ENCODE measurements at places on chromosomes 4 and X.
A peak's percentile ranks its signal among the peaks of the same experiment; 100 is the strongest.

DNA sequence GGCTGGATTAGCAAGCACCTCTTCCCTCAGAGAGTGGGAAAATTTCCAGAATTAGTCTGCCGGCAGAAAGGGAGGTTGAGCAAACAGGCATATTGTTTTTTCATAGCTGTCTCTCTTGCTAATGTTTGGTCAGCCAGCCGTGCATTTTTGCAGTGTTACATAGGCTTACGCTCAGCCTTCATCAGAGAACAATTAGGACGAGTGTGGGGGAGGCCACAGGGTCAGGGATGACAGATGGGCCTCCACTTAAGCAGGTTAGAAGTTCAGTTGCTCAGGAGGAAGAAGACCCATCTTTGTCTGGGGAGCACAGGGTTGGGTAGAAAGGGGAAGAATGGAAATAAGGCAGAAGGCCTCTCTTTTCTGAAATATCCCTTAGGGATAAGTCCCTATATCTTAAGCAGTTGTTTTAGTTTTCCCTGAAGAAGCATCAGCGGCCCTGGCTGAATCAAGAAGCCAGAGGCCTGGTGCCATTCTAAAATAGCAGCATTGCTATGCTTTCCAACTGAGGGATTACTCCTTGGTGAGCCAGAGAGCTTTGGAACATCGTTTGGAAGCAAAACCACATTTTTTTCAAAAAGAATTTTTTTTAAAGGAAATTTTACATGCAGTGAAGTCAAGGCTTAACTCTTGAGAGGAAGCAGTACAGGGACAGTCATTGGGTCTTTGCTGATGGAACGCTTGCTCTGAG, 118.8 kb downstream of the SMIM20 start:
- no peak for DNase-seq

- no peak for DNase-seq
Measured at GRCh38 chr4:40419231-40419912, 84.2 kb downstream of the CHRNA9 start.

DNA sequence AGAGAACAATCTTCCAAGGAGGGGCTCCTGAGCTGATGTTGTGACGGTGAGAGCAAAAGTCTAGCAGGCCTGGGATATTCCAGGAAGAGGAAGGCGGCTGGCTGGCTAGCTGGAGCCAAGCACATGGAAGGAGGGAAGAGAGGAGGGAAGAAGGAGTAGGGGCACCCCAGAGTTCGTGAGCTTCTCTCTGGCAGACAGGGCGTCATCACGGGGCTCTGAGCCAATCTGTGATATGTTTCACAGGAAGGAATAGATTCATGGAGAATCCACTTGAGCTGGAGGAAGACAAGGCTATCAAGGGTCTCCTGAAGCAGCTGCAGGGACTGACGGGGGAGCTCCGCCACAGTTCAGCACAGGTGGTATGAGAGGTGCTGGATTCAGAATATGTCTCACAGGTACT, 73.6 kb downstream of the DHRSX start:
- no peak for DNase-seq

DNA sequence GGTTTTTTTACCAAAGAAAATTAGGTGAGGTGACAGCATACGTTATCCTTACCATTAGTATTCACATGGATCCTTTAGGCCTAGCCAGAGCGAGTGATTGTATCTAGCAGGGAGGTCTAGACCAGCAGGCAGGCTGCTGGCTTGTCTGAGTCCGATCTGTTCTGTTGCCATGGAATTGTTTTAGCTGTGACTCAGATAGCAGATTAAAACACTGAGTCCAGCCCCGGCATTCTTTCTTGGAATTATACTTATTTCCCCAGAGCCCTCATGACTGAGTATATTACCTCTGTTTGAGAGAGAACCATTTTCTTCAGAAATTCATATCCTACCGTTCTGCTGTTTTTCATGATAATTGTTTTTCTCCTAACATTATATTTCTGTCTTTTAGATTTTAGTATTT, 37.4 kb downstream of the OCRL start:
- DNase-seq = no peak

GRCh38 chr4:98652996-98653395, 5.4 kb downstream of the TSPAN5 start:
- no peak for DNase-seq

GRCh38 chr4:891747-892146, 40.4 kb downstream of the GAK start:
- DNase-seq = peak; percentile 17

DNA sequence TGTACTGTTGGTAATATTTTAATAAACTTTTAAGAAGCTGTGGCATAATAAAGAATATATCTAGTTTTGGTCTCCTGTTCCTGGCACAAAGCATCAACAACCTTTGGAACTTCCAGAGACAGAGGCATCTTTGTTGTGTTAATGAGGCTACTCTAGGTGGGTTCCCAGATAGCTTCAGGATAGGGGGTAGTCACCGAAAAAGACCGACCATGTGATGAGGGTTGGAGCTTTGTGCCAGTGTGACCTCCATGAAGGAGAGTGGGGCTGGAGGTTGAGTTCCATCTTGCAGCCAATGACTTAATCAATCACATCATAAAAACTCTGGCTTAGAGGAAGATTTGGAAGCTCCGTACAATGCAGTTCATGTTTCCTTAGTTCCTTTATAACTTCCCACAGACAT, 9.9 kb downstream of the PPAT start:
- no peak for DNase-seq

DNA sequence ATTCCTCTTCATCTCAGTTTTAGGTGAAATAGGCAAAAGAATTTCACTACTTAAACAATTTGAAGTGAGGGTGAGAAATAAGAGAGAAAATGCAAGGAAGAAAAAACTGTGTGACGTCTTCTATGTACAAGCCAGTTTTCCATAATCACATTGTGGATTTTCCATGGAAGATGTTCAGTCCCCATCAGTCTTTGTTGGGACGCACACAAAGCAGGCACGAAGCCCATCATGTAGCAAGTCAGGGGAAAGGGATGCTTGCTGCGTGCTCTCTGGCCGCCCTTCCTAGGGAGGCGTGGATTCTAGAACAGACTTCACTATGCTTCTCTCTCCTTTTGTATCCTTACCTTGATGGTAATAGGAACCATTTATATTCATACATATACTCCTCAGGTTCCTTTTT, 54.7 kb downstream of the RBPJ start:
- no peak for DNase-seq

DNA sequence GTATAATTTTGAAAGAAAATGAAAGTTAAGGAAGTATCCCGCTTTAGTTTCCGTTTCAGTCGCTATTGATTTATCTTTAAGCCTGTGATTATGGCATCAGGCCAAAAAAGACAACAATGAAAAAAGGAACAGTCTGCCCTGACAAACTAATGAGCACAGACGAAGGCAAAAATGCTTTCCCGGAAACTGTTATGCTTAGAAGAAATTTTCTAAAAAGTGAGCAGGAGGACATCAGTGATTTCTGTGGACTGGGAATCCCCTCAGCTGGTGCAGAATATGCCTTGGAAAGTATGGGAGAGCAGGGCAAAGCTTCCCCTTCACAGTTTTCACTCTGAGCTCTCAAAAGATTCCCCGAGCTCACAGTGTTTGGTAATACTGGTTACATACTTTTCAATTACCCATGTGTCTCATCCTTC, 5.1 kb upstream of the CXCL10 start:
- no peak for DNase-seq

GRCh38 chrX:12947545-12948235, 27.2 kb upstream of the TMSB4X start:
- no peak for DNase-seq

GRCh38 chrX:118545510-118545909, 49.9 kb downstream of the DOCK11 start:
- DNase-seq = no peak

DNA sequence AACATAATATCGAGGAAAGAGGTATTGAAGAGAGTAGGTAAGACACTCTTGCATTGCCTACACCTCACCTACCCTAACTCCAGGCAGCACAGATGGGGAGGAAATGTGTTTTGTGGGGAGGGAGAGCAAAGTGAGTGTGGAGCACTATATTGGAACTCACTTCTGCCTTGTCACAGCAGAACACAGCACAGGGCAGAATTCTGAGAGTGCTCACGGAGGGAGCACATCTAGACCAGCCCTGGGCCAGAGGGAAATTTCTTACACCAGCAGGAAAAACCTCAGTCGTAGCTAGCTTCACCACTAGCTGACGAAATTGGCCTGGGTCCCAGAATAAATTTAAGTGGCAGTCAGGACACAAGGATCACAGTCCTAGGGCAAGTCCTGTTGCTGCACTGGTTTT, 517.3 kb downstream of the TMA16 start:
- no peak for DNase-seq

DNA sequence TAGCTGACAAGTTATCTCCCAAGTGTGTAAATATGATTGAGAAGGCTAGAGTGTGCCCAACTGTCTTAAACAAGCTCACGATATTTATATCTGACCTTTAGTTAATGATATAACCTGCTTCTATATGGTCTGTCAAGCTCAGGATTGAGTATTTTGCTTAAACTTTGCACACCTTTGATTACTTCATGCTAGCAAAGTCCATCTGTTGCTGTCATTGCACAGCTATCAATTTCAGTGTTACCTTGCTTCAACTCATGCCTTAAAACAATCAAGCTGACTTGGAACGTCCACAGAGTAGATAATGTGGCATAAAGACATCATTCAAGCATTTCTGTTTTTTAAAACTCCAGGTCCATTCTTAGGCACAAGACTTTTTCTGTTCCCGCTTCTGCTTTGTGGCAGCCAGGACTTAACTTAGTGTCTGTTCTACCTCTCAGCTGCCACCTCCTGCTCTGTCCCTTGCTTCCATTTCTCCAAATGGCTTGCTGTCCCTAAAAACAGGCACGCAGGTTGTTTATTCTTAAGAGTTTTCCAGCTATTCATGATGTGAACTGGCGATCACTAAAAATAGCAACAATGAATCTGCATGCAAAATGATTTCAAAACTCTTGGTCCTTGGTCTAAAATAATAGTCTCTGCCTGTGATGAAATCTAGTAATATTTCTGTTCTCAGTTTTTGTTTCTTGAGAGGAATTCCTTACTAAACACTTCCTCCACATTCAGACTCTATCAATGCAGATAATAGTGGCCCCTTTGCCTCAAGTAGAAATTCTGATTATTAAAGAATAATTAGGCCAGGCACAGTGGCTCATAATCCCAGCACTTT, 16.3 kb upstream of the NEIL3 start:
- DNase-seq = no peak

- DNase-seq = no peak
Measured at GRCh38 chr4:89337681-89338080, 30.1 kb upstream of the GPRIN3 start.

GRCh38 chr4:24224446-24224845, 334.6 kb upstream of the PPARGC1A start:
- no peak for DNase-seq

GRCh38 chr4:184846531-184846930, 20.8 kb upstream of the ACSL1 start:
- no peak for DNase-seq

DNA sequence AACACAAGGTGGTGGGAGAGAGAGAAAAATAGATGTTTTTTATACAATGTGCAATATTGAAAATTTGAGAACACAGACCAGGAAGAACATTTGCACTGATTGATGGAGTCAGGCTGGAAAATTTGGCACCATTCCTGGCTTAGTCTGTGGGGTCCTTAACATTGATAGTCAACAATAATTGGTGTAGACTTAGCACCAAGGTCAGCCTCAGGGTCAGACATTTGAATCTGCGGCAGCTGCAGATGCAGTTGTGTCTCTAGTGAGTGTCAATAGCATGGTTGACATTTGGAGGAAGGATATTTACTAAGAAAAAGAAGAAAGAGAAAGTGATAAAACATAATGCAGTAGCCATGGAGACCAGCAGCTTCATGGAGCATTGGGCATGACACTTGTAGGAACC, 31.5 kb upstream of the GLRA3 start:
- no peak for DNase-seq

DNA sequence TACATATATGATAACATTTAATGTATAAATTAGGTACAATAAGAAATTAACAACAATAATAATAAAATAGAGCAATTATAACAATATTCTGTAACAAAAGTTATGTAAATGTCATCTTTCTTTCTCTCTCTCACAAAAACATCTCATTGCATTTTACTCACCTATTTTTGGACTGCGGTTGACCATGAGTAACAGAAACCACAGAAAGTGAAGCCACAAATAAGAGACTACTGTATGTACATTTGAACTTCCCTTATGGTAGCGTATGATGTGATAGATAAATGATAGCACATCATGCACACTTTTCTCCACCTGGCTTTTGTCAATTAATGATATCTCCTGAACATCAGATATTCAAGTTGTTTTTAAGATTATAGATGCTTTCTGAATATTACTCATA, 80.5 kb downstream of the HNRNPD start:
- DNase-seq = no peak

DNA sequence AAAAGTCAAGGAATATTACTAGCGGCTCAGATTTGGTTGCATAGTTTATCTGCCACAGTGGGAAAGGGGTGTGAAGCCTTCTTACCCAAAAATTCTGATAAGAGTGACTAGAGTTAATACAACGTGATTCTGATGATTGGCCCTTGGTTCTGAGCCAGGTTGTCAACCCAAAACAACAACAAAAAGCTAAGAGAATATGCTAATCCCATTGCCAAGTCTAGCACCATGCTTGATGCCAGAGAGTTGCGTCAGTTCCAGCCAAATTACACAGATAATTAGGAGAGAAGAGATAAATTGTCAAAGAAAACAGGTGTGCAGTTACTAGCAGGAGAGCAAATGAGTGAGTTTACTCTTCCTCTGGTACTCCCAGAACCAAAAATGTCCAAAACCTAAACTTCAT, 287.4 kb upstream of the AGA start:
- DNase-seq = no peak

DNA sequence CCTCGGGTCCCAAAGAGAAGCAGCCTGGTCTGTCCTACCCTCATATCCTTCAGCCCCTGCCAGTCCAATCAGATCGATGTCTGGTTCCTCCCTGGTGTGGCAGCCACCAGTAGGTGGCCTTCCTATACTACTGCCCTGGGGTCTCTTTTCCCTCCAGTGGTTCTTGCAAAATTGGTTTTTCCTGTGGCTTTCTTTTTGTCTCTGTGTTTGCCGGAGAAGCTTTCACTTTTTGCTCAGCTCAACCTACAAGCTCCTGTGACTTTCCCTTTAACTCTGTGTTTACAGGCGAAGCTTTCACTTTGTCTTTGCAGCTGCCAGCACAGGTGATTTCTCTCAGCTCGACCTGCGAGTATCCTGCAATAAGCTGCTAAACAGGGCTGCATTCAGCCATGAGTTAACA, 46.8 kb downstream of the UGT2A3 start:
- peak; percentile 7 for DNase-seq

DNA sequence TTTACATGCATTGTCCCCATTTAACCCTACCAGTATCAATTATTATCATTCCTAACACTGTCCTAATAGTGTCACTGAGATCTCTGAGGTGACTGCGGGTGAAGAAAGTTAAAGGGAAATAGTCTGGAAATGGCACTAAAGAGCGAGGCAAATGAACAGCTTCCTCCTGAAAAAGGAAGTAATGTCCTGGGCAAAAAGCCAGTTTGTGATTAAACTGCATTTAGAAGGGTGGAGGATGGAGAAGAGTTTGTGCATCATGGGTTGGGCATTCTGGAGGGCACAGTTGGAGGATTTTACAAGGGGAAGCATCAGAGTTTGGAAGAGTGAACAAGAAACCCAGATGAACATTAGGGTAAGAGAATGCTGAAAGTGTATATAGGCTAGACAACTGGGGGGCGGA, 60.5 kb upstream of the SLC25A4 start:
- no peak for DNase-seq

Measured in endothelial cell (in vitro differentiated cells).